Uterine smooth muscle cell (primary cell): ENCODE measurements at places on chromosomes 1 and 21. TPM values are rescaled to one million over a fixed set of nuclear protein-coding genes. Genes with fewer than 3 reads are reported as not detected.

The TCEANC2 gene
- 3.0 and 3.5 TPM in 2 replicates for total RNA-seq

The TMEM269 gene
- under 0.01 and 0.12 TPM in 2 replicates for total RNA-seq

The DISP3 gene
- under 0.01 TPM in 2 replicates for total RNA-seq

The COG2 gene
- total RNA-seq, result 18.6 and 19.8 TPM in 2 replicates

The DNAJC11 gene
- 28.9 and 37.4 TPM in 2 replicates for total RNA-seq

The SYT6 gene
- total RNA-seq, result not detected in 2 replicates

The TOR1AIP2 gene
- total RNA-seq, result 86.9 and 94.6 TPM in 2 replicates

The CA14 gene
- 0.11 TPM in 1 of 2 replicates, not detected in the other for total RNA-seq

The RCSD1 gene
- total RNA-seq, result not detected in 2 replicates

The SOX13 gene
- 3.0 and 4.5 TPM in 2 replicates for total RNA-seq

The PLA2G2C gene
- under 0.01 TPM in 1 of 2 replicates, not detected in the other for total RNA-seq

The TMEM82 gene
- total RNA-seq, result not detected in 2 replicates

The ESPN gene
- 0.62 TPM in 1 of 2 replicates, not detected in the other for total RNA-seq

The AGMAT gene
- 1.1 and 1.8 TPM in 2 replicates for total RNA-seq

The SYT2 gene
- under 0.01 TPM in 1 of 2 replicates, not detected in the other for total RNA-seq

The KIF21B gene
- 0.37 and 0.44 TPM in 2 replicates for total RNA-seq

The SELENBP1 gene
- 22.2 and 25.0 TPM in 2 replicates for total RNA-seq

The CLK2 gene
- 30.5 and 32.0 TPM in 2 replicates for total RNA-seq

The C1QB gene
- not detected in 2 replicates for total RNA-seq

The CGN gene
- total RNA-seq, result 0.11 and 0.12 TPM in 2 replicates

The ZNF326 gene
- total RNA-seq, result 9.0 and 9.6 TPM in 2 replicates

The RGS5 gene
- 6.2 TPM in 2 replicates for total RNA-seq

The GDAP2 gene
- 23.0 and 24.6 TPM in 2 replicates for total RNA-seq

The CFHR5 gene
- not detected in 2 replicates for total RNA-seq

The NID1 gene
- 94.4 and 113 TPM in 2 replicates for total RNA-seq

The CRYZ gene
- total RNA-seq, result 83.7 and 124 TPM in 2 replicates

The CYP4A22 gene
- total RNA-seq, result not detected in 2 replicates

The CFAP126 gene
- not detected in 2 replicates for total RNA-seq

The LCE2A gene
- 0.25 and 2.2 TPM in 2 replicates for total RNA-seq

The FLG gene
- under 0.01 TPM in 1 of 2 replicates, not detected in the other for total RNA-seq

The VANGL2 gene
- under 0.01 TPM in 1 of 2 replicates, not detected in the other for total RNA-seq

The STPG1 gene
- 4.6 and 7.0 TPM in 2 replicates for total RNA-seq

The TMEM52 gene
- 0.11 and 0.25 TPM in 2 replicates for total RNA-seq

The SLC9C2 gene
- total RNA-seq, result not detected in 2 replicates

The VCAM1 gene
- total RNA-seq, result 0.44 and 3.0 TPM in 2 replicates

The NFASC gene
- total RNA-seq, result 32.6 and 53.6 TPM in 2 replicates

The C1orf115 gene
- 2.5 and 4.2 TPM in 2 replicates for total RNA-seq

The IGSF3 gene
- total RNA-seq, result 0.37 and 0.66 TPM in 2 replicates

The LIPI gene
- not detected in 2 replicates for total RNA-seq

The KCNE2 gene
- total RNA-seq, result not detected in 2 replicates

The LMX1A gene
- not detected in 2 replicates for total RNA-seq

The KLHL17 gene
- total RNA-seq, result 6.9 and 11.8 TPM in 2 replicates

The OR2T27 gene
- not detected in 2 replicates for total RNA-seq

The KRTAP21-2 gene
- not detected in 2 replicates for total RNA-seq

The BARHL2 gene
- not detected in 2 replicates for total RNA-seq

The AZIN2 gene
- total RNA-seq, result 4.7 and 8.0 TPM in 2 replicates

The CHI3L2 gene
- total RNA-seq, result 0.22 and 1.2 TPM in 2 replicates

The EFCAB7 gene
- 8.1 and 8.6 TPM in 2 replicates for total RNA-seq
